ENCODE measurements at places on chromosomes 1 and 21.

- DNase-seq, result no peak
Observed at GRCh38 chr1:212966616-212967015, 16.3 kb downstream of the VASH2 start.

GRCh38 chr1:116409751-116410191, 36.7 kb downstream of the ATP1A1 start:
- no peak for DNase-seq

- no peak for DNase-seq
Observed at GRCh38 chr21:35678393-35678792, 381.9 kb downstream of the SETD4 start.

DNA sequence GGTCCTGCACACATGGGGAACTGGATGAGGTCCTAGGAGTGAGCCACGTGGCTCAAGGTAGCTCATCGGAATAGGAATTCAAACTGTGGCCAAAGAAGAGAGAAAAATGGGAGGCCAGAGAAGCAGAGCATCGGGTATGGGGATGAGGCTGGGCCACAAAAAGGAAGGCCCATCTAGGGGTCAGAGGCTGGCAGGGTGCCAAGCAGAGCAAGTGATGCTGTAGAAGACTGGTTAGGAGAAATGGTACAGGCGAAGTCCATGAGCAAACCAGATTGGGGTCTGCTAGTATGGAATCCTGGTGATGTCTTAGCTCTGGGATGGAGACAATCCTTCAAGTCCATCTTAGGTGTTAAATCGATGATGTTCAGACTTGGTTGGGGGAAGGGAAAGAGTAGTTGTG, 68.0 kb downstream of the TEX35 start:
- no peak for DNase-seq

DNA sequence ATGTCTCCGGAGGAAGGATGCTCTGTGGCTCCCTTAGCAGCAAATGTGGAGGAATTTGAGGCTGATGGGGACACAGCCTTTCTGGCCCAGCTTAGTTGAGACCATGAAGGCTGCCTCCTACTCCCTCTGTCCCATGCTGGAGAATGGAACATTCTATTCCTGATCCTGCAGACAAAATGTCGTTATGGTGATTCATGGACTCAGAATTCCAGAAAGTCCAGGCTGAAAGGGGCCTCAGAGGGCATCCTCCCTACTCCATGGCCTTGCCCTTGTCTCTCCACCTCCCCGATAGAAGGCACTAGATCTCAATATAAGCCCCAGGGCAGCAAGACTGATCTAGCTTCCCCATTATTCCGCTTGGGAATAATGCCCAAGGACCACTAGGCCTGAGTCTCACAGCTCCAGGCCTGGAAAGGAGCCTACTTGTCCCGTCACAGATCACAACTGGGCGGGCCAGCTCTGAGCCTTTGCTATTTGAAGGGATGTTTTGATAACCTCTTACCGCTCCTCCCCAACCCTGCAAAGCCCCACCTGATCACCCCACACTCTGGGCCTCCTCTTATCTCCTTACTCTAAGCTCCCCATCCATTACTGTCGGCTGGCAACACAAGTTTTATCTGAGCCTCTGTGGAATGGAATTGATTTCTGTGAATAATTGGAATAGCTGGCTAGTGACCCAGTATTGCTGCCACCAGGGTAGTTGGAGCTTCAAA, 52.8 kb upstream of the TRABD2B start:
- DNase-seq, result peak; percentile 21

DNA sequence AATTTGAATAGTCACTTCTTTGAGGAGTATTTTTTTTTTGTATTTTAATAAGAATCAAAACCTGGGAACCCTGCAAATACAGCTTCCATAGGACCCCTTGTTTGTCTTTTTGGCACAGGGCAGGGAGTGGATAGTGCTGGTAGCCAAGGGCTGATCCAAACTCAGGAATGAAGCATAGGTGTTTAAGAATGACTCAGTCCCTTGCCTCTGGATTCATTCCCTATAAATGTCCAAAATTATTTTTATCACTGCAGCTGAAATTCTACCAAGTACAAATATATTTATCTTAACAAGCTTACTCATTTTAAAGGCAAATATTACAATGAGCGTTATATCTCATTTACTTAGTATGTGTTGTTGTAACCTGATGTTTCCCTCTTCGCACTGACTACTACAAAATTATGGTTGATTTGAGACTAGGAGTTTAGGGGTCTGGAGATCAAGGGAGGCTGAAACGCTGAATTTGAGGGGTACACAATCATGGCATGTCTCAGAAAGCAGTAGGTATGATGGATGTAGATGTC, 278.6 kb upstream of the LYPLAL1 start:
- no peak for DNase-seq

- DNase-seq, result no peak
Observed at GRCh38 chr1:207342332-207342731, 20.9 kb downstream of the CD55 start.

- DNase-seq, result no peak
Observed at GRCh38 chr1:6967431-6968111, 182.3 kb downstream of the CAMTA1 start.

GRCh38 chr1:154759196-154759595, 110.9 kb downstream of the KCNN3 start:
- no peak for DNase-seq

DNA sequence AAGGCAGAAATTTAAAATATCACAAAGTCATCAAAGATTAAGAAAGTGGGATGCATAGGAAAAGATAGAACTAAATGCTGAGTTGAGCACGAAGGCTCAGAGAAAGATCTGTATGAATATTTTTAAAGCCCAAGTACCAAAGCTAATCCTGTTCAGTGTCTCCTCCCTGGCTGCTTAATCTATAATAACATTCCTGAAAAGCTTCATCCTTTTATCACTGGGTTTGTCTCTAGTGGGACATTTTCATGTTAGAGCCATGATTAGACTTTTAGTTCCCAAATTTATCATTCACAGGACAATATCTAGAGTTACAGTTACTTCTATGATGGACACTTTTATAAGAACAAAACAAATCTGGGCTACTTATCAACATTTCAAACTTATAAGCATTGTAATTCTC, 38.6 kb downstream of the TNFSF18 start:
- DNase-seq, result no peak

DNA sequence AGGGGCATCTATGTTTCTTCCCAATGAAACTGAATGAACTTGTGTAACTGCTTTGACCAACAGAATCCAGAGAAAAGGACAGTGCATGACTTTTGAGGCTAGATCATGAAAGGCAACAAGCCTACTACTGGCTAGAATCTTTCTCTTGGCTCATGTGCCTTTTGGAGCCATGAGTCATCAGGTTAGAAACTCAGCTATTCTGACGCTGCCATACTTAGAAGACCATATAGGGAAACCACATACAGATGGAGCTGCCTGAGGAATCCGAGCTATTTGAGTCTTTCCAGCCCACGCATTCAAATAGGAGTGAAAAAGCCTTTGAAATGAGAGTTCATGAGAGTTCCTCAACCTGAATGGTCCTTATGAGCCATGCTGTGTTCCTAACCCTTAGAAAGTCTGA, 738.5 kb upstream of the CHRM3 start:
- peak; percentile 91 for DNase-seq

DNA sequence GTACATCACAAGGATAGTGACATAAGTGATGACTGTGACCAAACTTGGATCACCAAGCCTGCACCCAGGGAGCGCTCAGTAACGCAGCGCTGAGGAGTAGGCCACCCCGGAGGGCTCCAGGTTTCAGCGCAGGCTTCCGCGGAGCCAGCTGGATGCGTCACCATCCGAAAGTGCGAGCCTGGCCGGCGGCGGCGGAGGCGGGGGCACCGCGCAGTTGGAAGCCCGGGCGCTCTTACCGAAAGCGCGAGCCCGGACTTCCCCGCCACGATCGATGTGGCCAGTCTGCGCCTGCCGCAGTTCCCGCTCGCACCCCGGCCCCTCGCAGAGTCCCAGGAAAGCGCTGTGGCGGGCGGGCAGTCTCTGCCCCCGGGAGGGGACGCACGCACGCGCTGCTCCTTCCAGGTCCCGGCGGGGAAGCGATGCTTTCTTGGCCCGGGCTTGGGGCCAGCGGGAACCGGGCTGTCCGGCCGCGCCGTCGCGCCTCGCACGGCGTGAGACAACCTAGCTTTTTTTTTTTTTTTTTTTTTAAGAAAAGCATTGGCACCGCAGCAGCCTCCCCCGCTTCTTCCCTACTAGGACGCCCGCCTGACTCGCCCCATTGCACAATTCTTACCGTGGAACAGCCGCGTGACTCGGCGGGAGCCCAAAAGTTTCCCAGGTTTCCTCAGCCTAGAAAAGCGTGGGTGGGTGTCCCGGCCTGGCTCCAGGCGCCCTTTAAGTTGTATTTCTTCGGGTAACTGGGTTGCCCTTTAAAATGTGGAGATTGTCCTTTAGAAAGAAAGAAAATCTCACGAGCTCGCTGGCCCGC, 36.4 kb upstream of the JAK1 start:
- DNase-seq, result peak; percentile 87

DNA sequence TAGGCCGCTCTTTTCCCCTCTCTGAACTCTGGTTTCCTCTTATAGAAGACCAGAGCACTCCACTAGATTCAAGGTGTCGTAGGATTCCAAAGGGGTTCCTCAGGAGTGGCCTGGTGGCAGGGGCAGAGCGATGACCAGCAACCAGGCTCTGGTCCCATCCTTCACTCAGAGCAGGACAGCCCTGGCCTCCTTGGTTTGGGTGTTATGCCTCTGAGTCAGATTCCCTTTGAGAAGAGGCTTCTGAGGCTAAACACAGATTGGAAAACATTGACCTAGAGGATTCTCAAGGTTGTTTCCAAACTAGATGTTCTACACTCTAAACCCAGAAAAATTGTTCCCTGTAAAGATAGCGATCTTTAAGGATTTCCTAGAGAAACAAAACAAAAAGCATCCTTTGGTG, 49.8 kb upstream of the IKBKE start:
- no peak for DNase-seq

DNA sequence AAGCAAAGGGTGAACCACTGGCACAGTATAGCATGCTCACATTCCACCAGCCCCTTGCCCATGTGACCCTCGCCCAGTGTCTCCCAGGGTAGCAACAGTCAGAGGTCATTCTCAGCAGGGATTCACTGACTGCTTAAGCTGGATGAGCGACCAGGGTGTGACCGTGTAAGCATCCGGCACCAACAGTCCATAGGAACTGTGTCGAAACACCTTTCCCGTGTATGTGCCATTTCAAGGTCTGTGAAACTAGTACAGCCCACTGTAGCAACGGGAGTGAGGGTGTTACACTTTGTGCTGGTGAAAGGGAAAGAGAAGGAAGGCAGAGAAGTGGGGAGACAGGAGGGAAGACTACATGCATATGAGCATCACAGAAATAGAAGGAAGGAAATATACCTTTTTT, 10.8 kb downstream of the PIK3C2B start:
- no peak for DNase-seq

DNA sequence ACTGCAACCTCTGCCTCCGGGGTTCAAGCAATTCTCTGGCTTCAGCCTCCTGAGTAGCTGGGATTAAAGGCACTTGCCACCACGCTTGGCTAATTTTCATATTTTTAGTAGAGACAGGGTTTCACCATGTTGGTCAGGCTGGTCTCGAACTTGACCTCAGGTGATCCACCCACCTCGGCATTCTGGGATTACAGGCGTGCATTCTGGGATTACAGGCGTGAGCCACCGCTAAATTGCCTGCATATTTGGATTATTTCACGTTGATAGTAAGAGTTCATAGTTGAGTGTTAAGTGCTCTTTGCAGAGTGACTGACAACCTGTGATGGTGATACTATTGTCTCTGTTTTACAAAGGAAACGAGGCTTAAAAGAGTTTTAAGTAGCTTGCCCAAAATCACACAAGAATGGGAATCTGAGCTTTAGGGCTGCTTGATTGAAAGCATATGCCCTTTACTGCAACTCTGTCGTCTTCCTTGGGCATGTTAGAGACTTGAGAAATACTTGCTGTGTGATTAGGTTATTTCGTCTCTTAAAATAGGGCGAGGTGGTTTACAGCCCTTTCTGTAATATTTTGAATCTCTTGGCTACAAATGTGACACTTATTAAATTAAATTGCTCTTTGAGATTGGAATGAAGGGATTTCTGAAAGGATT, 12.4 kb downstream of the CDC42 start:
- no peak for DNase-seq

DNA sequence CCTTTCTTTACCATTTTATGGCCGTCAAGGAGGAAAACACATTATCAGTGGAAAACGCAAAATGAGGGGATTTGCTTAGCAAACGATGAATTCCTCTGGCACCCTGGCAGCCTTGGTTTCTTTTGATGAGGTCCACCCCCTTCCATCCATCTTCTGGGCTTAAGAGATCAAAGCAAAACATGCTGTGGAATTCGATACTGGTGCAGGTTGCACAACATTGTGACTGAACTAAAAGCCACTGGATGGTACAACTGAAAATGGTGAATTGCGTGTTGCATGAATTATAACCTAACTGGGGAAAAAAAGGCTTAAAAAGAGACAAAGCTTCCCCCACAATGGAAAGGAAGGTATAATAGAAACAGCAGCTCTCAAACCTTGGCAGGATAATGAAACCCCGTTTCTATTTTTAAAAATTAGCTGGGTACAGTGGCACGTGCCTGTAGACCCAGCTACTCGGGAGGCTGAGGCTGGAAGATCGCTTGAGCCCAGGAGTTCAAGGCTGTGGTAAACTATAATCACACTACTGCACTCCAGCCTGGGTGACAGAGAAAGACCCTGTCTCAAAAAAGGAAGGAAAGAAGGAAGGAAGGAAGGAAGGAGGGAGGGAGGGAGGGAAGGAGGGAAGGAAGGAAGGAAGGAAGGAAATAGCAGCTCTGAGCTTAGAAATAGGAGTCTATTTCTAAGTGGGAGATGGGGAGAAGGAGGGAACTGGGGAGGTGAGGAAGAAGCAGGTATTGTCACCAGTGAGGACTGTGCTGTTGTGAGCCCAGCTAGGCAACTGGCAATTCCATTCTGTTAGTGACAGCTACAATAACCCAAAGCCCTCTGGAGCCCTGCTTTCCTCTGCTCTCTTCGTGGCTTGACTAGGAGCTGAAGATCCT, 29.0 kb upstream of the LGALS8 start:
- DNase-seq, result peak; percentile 24

DNA sequence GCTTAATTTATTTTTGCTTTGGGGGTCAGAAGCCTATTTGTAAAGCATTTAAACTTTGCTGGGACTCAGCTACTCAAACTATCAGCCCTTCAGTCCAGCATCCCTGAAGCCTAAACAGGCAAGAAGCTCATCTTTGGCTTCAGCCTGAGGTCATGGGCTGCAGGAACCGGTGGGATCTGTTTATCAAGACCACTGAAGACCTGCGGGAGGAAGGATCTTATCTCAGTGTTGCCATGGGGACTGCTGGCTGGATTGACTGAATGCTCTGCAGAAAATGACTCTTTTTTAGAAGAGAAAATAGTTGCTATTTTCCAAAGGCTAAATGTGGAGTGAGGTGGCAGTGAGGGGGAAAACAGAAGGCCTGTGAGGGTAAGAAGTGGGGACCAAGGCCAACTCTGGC, 20.6 kb upstream of the ATP1B1 start:
- DNase-seq, result no peak

- no peak for DNase-seq
Observed at GRCh38 chr1:115729756-115730155, 38.8 kb downstream of the CASQ2 start.

GRCh38 chr1:207644852-207645634, at the start of gene CR1L:
Gene CR1L (plus strand): TSS chr1:207645133. CDS start chr1:207645234, 101 bp downstream.
- peak; percentile 53 for DNase-seq

GRCh38 chr1:229585338-229585737, 26.8 kb upstream of the ABCB10 start:
- no peak for DNase-seq

- peak; percentile 68 for DNase-seq
Observed at GRCh38 chr1:52523376-52523775, 29.5 kb downstream of the TUT4 start.

GRCh38 chr1:117654493-117655219, 48.8 kb downstream of the TENT5C start:
- no peak for DNase-seq

Measured in fibroblast of villous mesenchyme (primary cell).